ENCODE measurements at places on chromosomes 1 and 21.

- no peak for DNase-seq
Measured at GRCh38 chr1:41830726-41831125, 88.0 kb downstream of the HIVEP3 start.

- no peak for DNase-seq
Measured at GRCh38 chr1:192759104-192759503, 49.7 kb upstream of the RGS2 start.

- DNase-seq: no peak
Measured at GRCh38 chr1:221117133-221117532, 237.9 kb downstream of the HLX start.

GRCh38 chr1:37605806-37606474, 10.2 kb upstream of the GNL2 start:
- no peak for DNase-seq

DNA sequence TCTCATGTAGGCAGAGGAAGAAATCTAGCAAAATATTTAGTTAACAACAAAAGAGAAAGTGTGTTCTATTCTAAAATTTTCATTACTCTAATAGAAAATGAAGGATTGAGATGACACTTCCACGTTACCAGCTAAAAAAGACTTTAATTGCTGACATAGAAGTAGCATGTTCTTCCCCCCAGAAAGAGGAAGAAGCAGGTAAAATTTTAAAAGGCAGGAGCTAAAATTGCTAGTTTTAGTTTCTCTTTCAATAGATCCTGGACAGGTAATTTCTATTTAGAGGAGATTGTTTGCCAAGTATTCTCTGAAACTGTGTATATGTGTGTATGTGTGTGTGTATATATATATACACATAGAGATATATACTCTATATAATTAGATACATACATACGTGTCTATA, 248.1 kb upstream of the FMN2 start:
- DNase-seq: no peak

DNA sequence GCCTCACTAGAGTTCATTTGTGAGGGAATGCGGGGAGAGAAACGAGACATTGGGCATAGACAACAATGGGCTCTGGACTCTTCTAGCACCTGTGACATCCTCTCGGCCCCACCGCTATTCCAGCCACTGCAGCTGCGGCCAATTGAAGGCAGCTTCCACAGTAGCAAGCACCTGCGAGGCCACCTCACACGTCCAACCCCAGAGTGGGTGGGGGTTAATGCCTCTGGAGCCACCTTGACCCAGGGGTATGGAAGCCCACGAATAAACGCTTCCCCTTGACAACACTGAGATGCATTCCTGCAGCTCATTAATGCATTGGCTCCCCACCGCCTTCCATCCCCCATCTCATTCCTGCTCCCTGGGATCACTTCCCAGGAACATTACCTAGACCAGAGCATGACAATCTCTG, 104.4 kb downstream of the GLIS1 start:
- DNase-seq: no peak

- no peak for DNase-seq
Measured at GRCh38 chr1:5937373-5937857, 54.8 kb downstream of the NPHP4 start.

GRCh38 chr1:10204003-10204642, 6.2 kb upstream of the KIF1B start:
- DNase-seq: no peak

DNA sequence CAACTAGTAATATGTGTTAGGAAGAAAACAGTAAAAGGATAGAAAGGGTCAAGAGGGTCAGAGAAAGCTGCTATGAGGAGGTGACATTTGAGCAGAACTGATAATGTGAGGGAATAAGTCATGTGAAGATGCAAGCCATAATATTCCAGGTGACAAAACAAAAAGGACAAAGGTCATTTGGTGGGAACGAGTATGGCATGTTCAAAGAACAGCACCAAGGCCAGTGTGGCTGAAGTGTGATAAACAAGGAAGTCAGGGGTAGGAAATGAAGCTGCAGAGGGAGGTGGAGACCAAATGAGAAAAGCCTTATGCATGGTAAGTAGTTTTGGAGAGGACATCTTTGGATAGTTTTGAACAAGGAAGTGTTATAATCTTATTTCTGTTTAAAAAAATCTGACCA, 46.7 kb downstream of the LPGAT1 start:
- no peak for DNase-seq

DNA sequence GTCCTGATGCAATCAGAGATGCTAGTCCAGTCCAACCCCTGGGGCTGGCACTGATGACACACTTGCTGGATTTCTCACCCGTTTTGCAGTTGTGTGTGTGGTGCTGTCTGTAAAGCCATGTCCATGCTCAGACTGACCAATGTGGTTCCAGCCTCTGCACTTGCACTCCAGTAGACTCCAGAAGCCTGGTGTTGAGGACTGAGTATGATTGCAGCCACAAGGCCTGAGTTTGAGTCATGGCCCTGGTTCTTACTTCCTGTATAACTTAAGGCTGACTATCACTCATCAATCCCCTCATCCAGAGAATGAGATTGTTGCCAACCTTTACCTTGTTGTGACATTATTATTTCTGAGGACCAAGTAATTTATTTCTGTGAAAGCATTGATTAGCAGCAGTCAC, 34.8 kb upstream of the IKBKE start:
- no peak for DNase-seq

DNA sequence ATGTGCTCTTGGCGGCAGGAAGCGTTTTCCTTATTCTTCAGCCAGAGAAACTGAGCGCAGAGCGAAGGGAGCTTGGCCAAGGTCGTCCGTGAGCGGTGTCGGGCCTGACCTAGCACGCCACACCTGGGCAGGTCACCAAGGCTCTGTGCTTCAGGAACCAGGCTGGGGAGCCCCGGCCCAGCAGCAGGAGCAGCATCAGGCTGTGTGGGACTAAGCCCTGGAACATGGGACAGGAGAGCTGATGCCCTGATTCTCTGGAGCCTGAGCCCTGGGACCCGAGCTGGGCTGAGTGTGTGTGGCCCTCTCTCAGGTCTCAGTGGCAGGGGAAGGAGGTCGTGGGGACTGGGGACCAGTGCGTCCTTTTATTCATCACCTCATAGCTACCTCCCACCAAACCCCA, 65.2 kb upstream of the ABCG1 start:
- DNase-seq: no peak

GRCh38 chr1:238324211-238324864, 433.6 kb upstream of the ZP4 start:
- no peak for DNase-seq

DNA sequence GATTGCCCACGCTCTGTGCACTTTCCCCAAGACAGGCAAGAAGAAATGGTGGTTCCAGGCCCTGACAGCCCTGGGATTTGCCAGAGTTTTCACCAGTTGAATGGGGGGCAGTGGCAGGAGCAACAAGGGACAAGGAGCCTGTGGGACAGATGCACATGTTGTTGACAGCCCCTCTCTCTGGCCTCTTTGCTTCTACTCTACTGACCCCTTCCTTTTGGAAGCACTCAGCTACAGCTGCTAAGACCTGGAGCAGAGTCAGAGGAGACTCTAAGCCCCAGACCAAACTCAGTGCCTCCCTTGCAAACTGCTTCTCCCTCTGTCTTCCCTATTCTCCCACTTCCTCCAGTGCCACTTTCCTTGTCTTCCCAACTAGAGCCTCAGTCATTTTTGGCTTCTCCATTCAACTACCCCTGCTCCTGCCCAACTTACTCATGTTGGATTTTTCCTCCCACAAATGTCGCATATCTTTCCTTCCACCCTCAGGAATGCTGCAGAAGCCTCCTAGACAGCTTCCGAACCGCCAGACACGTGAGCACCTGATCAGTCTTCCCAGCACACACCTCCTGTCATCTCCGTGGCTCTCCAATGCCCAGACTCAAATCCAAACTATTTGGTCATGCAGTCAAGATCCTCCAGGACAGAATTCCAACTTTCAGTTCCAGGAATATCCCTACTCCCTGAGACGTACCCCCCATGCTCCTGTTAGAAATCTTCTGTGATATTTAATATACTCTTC, 9.1 kb downstream of the INKA2 start:
- DNase-seq: no peak

GRCh38 chr1:1400576-1401456, 1.7 kb upstream of the CCNL2 start:
- no peak for DNase-seq

DNA sequence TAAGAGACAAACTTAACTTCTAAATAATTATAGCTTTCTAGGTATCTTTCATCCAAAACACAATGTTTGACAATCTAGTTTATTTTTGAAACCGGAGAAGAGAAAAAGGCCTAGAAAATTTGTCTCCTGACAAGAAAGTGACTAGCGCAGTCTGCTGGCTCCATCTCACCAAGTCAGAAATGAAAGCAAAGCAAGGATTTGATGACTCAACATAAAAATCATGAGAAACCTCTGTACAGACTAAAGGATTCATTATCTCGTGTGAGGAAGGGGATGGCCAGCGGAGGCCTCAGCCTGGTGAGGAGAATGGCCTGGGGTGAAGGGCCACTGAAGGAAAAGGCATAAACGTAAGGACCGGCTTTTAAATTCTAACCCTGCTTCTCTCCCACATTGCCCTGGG, 20.0 kb upstream of the TSNAX start:
- no peak for DNase-seq

GRCh38 chr1:209569455-209570207, 13.9 kb upstream of the CAMK1G start:
- peak; percentile 69 for DNase-seq

- DNase-seq: no peak
Measured at GRCh38 chr1:117104986-117105385, 16.6 kb downstream of the TRIM45 start.

GRCh38 chr1:206551296-206551985, 44.1 kb downstream of the RASSF5 start:
- DNase-seq: no peak

- no peak for DNase-seq
Measured at GRCh38 chr1:67211589-67212563, 45.6 kb downstream of the IL23R start.

- DNase-seq: no peak
Measured at GRCh38 chr1:15168479-15168878, 14.9 kb downstream of the TMEM51 start.

DNA sequence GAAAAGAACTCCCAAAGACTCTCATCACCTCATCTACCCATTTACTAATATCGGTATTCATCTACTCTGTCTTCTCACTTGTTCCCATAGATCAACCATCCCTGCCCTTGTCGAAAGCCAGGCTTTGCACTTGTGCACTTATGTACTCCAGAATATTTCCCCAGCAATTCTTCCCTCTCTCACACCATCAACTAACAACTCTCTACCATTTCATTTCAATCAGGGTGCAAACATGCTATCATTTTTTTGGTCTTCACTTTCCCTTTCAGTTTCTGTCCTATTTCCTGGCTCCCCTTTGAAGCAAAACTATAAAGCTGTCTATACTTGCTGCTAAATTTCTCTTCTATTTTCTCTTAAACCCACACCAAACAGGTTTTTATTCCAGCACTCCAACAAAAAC, 6.7 kb downstream of the C1orf105 start:
- no peak for DNase-seq

GRCh38 chr1:93613898-93614297, 67.7 kb downstream of the BCAR3 start:
- peak; percentile 72 for DNase-seq

DNA sequence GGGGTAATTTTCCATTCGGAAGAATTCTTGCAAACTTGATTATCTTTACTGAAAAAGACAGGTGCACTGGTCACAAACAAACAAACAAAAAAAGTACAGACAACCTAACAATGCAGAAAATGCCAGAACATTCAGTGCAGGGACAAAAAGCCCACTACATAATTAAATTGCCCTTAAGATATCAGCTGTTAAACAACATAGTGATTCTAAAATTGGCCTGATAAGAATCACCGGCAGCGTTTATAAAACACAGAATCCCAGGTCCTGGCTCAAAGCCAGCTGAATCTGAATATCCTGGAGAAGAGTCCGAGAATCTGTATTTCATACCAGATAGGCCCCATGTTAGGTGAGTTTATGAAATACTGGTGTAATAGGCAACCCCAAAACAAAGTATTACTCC, 6.1 kb downstream of the PLPP3 start:
- no peak for DNase-seq

- no peak for DNase-seq
Measured at GRCh38 chr1:152112101-152112884, 3.0 kb downstream of the TCHH start.

DNA sequence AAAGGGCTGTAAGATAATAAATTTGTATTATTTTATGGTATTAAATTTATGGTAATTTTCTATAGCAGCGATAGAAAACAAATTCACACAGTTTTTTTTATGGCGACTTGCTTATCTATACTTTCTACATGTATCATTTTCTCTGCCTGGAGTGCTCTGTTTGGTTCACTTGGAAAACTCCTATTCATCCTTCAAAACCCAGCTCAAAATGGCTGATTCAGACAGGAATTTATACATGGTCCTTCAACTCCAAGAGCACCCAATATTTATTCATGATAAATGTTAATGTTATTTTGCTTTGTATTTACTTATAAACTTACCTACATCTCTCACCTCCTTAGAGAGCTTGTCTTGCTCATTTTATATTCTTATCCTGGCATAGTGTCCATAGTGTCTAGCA, 55.6 kb upstream of the SSX2IP start:
- DNase-seq: no peak

GRCh38 chr1:15332952-15333715, 76.6 kb upstream of the EFHD2 start:
- no peak for DNase-seq

GRCh38 chr1:19101244-19101643, 108.8 kb downstream of the UBR4 start:
- DNase-seq: no peak

DNA sequence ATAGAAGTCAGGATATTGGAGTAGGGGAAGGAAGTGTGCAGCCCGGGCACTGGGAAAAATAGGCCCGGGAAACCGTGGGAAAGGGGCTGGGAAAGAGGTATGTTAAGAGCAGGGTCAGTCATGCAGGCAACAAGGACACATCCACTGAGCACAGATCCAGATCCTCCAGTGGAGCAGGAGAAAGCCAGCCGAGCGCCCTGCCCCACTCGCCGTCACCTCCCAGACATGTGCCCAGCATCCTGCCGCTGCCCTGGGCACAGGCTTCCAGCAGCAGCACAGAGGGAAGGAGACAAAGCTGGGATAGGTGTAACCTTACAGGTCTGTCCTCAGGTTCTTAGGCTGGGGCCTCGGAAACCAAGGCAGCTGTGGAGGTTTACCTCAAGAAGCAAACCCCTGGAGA, 64.2 kb downstream of the FAM163A start:
- DNase-seq: no peak

- no peak for DNase-seq
Measured at GRCh38 chr21:36576441-36576840, 96.5 kb upstream of the CLDN14 start.

DNA sequence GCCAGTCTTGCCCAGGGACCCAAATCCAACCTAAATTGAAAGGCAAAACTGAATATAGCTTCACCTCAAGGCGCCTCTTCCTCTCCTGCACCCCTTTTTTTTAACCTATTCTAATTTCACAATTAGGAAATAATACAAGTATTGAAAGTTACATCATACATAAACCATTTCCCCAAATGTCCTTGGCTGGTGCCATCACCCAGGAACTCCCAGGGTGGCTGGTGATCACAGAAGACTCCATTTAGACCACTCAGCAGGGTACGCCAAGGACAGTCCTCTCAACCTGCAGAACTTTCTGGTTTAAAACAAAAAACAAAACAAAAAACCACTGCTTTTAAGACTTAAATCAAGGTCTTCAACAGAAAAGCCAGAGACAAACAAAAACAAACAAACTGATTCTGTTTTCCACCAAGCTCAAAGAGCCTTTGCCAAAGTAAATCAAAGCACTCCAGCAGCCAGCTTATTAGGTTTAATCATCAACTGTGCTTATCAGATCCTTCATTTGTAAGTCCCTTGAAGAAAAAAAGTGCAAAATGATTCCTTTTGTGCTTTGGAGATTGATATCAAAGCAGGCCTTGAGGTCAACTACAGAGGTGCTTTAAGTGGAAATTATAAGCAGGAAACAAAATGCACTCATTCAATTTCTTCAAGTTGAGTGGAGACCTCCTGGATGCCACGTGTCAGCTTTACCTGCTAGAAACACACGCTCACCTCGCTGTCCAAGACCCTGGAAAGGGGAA, 113.0 kb downstream of the ETS2 start:
- no peak for DNase-seq
